ENCODE measurements at places on chromosomes 12 and 14. TPM values are rescaled to one million over a fixed set of nuclear protein-coding genes. Genes with fewer than 3 reads are reported as not detected.
A peak's percentile ranks its signal among the peaks of the same experiment; 100 is the strongest.

DNA sequence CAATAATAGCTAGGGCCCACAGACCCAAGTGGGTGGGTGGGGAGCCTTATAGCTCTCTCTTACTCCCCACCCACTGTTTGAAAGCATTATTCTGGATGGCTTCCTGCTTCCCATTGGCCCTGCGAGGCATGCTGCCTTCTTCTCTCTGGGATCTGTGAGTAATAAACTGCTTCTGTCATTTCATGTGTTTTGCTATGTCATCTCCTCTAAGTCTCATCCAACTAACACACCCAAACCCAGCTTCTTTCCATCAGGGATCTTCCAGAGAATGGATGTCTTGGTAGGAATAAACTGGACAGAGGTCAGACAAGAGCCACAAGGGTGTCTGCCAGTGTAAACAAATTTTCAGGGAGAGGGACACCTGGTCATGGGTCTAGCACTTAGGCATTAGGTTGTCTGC lies 66.4 kb upstream of the BDKRB2 start:
- H3K4me3 ChIP-seq, result no peak overlapping the region
- H3K27me3 ChIP-seq, result no peaks in the 10 kb centered on the region
- no peak overlapping the region for H3K27ac ChIP-seq
- no peak for DNase-seq

- no peak overlapping the region for H3K4me3 ChIP-seq
- H3K4me1 ChIP-seq, result peaks cover 11% of the 10 kb centered on the region
- no peaks in the 10 kb centered on the region for H3K36me3 ChIP-seq
- no peak overlapping the region for H3K27ac ChIP-seq
- no peak for DNase-seq
Observed at GRCh38 chr14:86673523-86673969, 1143.6 kb downstream of the FLRT2 start.

DNA sequence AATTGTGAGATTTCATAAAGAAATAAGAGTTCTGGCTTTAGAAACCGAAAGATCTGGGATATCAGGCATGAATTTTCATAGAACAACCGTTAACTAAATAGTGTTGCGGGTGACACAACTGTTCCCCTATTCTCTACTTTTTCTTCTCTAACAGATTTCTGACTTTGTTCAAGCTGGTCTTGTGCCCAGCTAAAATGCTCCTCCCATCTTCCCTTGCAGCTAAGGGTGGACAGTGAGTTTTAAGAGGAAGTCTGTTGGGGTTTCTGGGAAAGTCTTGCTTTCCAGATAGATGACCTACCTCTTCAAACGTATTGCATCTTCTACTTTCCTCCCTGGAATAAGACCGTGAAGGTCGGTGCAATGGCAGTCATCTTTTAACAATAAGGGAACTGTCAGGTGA lies 18.7 kb downstream of the CCDC63 start:
- H3K4me1 ChIP-seq, result peaks cover 21% of the 10 kb centered on the region
- no peak overlapping the region for H3K4me3 ChIP-seq
- no peaks in the 10 kb centered on the region for H3K27me3 ChIP-seq

- no peak overlapping the region for H3K4me3 ChIP-seq
- peaks cover 20% of the 10 kb centered on the region for H3K4me1 ChIP-seq
- peak; percentile 35 for DNase-seq
- peak overlapping the region; percentile 37 for H3K27ac ChIP-seq
Observed at GRCh38 chr12:3119756-3120601, 42.8 kb downstream of the TSPAN9 start.

GRCh38 chr12:574475-575128 lies 88.6 kb downstream of the NINJ2 start:
- no peak for DNase-seq
- H3K4me1 ChIP-seq, result peaks cover 16% of the 10 kb centered on the region
- no peaks in the 10 kb centered on the region for H3K27me3 ChIP-seq
- no peaks in the 10 kb centered on the region for H3K36me3 ChIP-seq
- H3K27ac ChIP-seq, result no peak overlapping the region

DNA sequence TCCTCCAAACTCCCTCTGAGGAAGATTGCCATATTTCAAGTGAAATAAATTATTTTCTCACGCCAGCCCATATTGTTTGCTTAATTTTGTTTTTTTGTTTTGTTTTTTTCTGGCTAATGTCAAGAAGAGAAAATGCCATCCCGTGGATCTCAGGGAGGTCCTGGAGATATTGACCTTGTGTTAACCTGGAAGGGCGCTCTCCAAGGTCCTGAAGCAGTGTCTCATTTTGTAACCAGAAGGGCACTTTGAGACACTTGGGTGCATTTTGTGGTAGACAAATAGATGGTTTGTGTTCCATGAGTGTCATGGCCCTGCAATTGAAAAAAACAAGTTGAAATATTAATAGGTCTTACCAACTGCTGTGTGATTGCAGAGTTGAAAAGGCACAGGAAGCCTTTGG lies 268.9 kb downstream of the SUDS3 start:
- peaks cover 22% of the 10 kb centered on the region for H3K27me3 ChIP-seq
- H3K36me3 ChIP-seq, result no peaks in the 10 kb centered on the region
- H3K27ac ChIP-seq, result no peak overlapping the region
- no peaks in the 10 kb centered on the region for H3K4me1 ChIP-seq

GRCh38 chr14:52987514-52987913 lies 36.7 kb upstream of the FERMT2 start:
- peaks cover 23% of the 10 kb centered on the region for H3K4me1 ChIP-seq
- peak overlapping the region; percentile 14 for H3K4me3 ChIP-seq
- H3K36me3 ChIP-seq, result no peaks in the 10 kb centered on the region
- peak; percentile 95 for DNase-seq

DNA sequence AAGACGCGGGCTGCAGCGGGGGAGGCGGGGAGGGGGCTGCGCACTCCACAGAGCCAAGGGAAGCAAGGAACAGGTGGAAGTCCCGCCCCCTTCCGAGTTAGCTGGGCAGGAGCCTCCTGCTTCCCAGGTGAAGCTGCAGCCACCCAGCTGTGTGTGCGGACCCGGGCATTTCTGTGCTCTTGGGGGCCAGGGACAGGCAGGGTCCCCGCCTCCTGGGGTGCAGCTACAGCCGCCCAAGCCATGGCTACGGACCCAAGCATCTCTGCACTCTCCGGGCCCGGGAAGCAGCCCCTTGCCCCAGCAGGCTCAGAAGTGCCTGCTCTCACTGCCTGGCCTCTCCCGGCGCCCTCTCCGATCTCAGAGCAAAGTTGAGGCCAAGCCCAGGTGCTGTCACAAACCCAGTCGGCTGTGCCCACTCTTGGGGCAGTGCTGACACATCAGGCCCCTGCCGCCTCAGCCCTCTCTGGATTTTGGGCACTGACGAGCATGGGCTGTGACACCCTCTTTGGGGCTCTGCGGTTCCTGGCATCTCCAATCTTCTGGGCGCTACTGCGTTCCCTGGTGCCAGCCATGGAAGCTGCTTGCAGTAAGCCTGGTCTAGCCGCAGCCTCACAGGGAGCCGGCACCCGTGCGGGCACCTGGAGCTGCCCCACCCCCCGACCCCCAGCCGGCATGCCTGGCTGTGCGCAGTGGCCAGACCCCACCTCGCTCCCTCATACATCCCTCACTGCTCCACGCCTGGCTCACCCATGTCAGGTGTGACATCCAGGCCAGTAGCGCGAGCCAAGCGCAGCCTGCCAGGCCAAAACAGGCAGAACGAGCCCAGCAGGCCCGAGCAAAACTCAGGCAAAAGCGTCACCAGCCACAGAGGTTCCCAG lies 8.5 kb upstream of the MGAT4C start:
- no peak for DNase-seq
- no peaks in the 10 kb centered on the region for H3K36me3 ChIP-seq
- H3K4me3 ChIP-seq, result no peak overlapping the region
- peaks cover 7% of the 10 kb centered on the region for H3K4me1 ChIP-seq

DNA sequence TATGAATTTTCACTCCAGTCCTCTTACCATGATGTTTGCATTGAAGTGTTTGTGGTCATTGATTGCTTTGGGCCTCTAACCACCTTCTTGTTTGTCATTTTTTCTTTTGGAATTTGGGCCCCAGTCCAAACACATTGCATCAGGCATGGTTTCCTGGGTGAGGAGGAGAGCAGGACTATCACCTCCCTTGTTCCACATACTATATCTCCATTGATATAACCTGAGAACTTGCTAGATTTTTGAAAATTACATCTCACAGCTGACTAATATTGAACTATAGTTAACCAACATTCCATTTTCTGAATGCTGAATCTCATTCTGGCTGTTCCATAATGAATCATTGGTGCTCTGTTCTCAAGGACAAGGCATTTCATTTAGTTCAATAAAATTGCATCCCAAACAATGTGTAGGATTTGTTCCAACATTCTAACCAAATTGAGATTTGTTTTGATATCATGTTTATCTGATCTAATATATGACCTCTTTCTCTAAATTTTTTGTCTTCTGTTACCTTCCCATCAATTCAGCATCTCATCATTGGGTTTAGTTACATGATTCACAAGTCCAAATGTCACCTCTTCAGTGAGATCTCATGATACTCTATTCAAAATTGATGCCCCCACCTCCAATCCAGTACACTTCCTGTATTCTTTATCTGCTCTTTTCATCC lies 329.0 kb downstream of the ZFP36L1 start:
- peaks cover 11% of the 10 kb centered on the region for H3K4me1 ChIP-seq
- no peak overlapping the region for H3K27ac ChIP-seq
- DNase-seq, result no peak
- H3K4me3 ChIP-seq, result no peak overlapping the region
- no peaks in the 10 kb centered on the region for H3K36me3 ChIP-seq

GRCh38 chr12:75571204-75571603 lies 59.8 kb upstream of the KRR1 start:
- H3K36me3 ChIP-seq, result no peaks in the 10 kb centered on the region
- H3K4me1 ChIP-seq, result peaks cover 11% of the 10 kb centered on the region
- H3K27me3 ChIP-seq, result no peaks in the 10 kb centered on the region
- H3K4me3 ChIP-seq, result no peak overlapping the region
- H3K27ac ChIP-seq, result no peak overlapping the region

GRCh38 chr12:51322452-51322851 lies 1.5 kb downstream of the BIN2 start:
- H3K36me3 ChIP-seq, result no peaks in the 10 kb centered on the region
- no peaks in the 10 kb centered on the region for H3K4me1 ChIP-seq
- DNase-seq, result no peak
- H3K27me3 ChIP-seq, result no peaks in the 10 kb centered on the region
- no peak overlapping the region for H3K4me3 ChIP-seq
- no peak overlapping the region for H3K27ac ChIP-seq

DNA sequence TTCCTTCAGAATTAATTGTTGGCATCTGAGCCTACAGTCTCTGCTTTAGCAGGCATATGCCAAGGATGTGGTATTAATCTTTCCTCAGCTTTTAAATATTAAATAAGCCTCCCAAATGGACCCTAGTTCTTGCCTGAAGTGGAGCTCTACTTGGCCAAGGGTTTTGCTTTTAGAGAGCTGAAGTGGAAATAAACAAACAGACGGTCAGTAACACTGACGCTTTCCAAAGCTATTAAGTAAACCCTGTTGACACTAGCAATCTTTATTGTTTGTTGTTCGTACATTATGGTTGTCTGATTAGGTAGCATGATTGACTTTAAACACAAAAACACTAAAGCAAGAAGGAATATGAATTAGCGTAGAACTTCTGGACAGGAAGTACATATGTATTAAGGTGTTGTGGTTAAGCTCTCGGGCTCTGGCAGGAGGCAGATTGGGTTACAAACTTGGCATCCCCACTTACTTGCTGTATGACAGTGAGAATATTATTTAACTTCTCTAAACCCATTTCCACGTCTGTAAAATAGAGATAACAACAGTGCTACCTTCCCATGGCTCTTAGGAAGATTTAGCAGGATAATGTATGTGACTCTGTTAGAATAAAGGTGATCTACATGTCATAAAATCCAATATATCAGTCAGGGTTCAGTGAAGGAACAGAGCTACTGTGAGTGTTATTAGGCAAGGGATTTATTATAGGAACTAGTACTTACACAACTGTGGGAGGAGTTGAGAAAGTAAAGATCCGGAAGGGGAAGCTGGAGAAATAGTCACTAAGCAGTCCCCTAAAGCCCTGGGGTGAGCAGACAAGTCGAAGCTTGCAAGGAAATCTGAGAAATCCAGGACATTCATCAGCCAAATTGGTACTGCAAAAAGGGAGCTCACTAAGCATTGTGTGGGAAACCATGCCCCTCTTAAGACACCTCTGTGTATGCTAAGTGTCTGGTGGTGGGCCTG lies 92.2 kb upstream of the ATF7IP start:
- no peak overlapping the region for H3K4me3 ChIP-seq
- no peaks in the 10 kb centered on the region for H3K27me3 ChIP-seq
- H3K27ac ChIP-seq, result peak overlapping the region; percentile 53
- peak; percentile 58 for DNase-seq
- peaks cover 10% of the 10 kb centered on the region for H3K4me1 ChIP-seq
- no peaks in the 10 kb centered on the region for H3K36me3 ChIP-seq

- no peak for DNase-seq
- no peaks in the 10 kb centered on the region for H3K27me3 ChIP-seq
- peaks cover 11% of the 10 kb centered on the region for H3K4me1 ChIP-seq
- no peaks in the 10 kb centered on the region for H3K36me3 ChIP-seq
- H3K27ac ChIP-seq, result no peak overlapping the region
Observed at GRCh38 chr14:59282378-59282765, 93.9 kb downstream of the DAAM1 start.

- DNase-seq, result no peak
- H3K36me3 ChIP-seq, result no peaks in the 10 kb centered on the region
- no peak overlapping the region for H3K4me3 ChIP-seq
- peaks cover 6% of the 10 kb centered on the region for H3K4me1 ChIP-seq
- H3K27me3 ChIP-seq, result no peaks in the 10 kb centered on the region
Observed at GRCh38 chr12:68286396-68286795, 33.0 kb upstream of the IL22 start.

- DNase-seq, result peak; percentile 58
- H3K4me3 ChIP-seq, result peak overlapping the region; percentile 100
- H3K27me3 ChIP-seq, result no peaks in the 10 kb centered on the region
- H3K27ac ChIP-seq, result peak overlapping the region; percentile 99
- peaks cover 26% of the 10 kb centered on the region for H3K4me1 ChIP-seq
- H3K36me3 ChIP-seq, result peaks cover 70% of the 10 kb centered on the region
Observed at GRCh38 chr12:6866163-6866919, 990 bp upstream of the TPI1 start.

DNA sequence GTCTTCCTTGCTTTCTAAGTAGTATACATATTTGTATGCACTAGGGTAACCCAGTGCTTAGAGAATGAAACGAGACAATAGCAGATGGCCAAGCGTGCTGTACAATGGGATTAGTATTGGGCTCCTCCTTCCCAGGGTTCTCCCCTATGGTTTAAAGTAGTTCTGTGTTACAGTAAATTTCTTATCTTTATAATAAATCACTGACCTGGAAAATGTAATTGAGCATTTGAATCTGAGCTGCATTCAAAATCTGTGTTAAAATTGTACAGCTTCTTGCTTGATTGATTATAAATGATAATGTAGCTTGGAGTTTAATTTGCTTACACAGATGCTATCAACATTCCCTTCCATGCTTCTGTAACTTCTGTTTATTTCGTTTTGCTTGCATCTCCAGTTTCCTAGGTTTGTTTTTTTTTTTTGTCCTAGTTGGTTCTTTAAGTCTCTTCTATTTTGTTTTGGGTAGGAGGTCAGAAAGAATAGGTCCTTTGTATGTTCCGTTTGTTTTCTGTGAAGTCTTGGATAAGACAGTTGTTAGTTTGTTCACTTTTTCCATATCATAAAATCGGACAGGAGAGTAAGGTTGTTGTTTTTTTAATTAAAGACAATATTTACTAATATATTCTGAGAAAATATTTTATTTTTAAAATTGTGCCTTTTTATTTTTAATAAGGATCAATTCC lies 171.2 kb downstream of the ERC1 start:
- no peaks in the 10 kb centered on the region for H3K27me3 ChIP-seq
- no peak overlapping the region for H3K27ac ChIP-seq
- peaks cover 12% of the 10 kb centered on the region for H3K4me1 ChIP-seq
- peak; percentile 58 for DNase-seq

TMEM30B gene
- total RNA-seq, result 0.24 TPM

PRICKLE1 gene
- 0.70 TPM for total RNA-seq

IAPP gene
- total RNA-seq, result not detected

All from A673 (cell line).